ENCODE measurements at places on chromosomes 16 and 17.

- DNase-seq: peak; percentile 56
These were observed 14.3 kb downstream of the KPNB1 start for GRCh38 chr17:47663912-47664623.

- no peak for DNase-seq
These were observed 38.5 kb downstream of the ERCC4 start for GRCh38 chr16:13958474-13958873.

GRCh38 chr17:8046929-8047768 is 8.3 kb downstream of the ALOX15B start:
- DNase-seq: no peak

GRCh38 chr17:13598353-13599167 is 3.2 kb downstream of the HS3ST3A1 start:
- no peak for DNase-seq

DNA sequence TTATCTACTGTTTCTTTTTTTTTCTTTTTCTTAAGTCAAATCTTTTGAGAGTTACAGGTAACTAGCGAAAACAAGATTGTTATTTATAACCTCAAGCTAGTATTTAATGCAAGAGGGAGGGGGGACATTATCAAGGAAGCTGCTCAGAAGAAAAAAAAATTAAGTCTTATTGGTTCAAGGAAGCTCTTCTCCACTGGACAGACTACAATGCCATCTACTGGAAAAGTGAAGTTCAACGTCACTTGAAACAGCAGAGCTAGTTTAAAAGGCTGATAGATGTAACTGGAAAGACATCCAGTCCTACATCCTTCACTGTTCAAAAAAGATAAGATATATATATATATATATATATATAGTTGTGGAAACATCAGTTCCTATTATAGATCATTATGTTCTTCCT is 418.0 kb upstream of the PSMD7 start:
- DNase-seq: peak; percentile 23

DNA sequence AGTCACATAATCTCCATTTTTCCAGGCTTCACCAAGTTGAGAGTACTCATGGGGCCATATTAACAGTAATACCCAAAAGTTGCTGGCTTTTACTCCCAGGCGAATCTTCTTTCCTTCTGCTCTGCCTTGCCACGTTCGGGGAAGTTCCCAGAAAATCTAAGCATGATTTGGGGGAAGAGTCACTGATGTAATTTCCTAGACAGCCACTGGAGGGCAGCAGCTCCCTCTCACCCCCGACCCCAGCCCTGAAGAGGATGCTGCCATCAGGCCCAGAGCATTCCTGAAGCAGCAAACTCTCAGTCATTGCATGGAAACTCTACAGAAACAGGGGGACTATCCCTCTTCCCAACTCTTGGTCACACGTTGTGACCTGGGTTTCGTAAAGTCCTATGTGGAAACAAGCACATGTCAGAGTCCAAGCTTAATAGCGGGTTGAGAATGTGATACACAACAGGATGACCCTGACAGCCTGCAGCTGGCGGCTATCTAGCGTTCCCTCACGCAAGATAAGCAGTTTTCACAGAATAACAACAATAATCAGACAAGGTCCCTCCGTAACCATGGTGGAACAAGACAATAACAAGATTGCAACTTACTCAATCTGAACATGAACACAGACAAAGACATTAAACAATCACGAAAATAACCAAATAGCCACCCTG is 43.8 kb upstream of the DHX40 start:
- peak; percentile 75 for DNase-seq

GRCh38 chr17:32495359-32496231 is 8.8 kb downstream of the CDK5R1 start:
- DNase-seq: no peak

GRCh38 chr16:27185776-27186130 is 17.6 kb upstream of the KDM8 start:
- no peak for DNase-seq

DNA sequence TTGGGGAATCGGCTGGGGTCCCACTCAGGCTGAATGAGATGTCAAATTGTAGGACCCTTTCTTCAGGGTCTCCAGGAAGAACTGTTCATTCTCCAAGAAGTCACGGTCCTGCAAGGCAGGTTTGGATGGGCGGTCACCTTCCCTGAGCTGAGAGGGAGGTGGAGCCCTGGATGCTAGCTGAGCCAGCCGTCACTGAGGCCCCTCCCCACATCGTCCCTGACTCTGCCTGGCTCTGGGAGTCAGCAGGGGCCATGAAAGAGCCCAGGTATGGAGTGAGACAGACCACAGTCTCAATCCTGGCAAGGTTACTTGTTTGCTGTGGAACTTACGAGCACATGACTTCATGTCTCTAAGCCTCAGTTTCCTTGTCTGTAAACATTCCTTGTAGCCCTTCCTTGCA is 6.0 kb upstream of the MRPL38 start:
- no peak for DNase-seq

GRCh38 chr17:76988796-76989195 is 120.6 kb downstream of the MGAT5B start:
- no peak for DNase-seq

DNA sequence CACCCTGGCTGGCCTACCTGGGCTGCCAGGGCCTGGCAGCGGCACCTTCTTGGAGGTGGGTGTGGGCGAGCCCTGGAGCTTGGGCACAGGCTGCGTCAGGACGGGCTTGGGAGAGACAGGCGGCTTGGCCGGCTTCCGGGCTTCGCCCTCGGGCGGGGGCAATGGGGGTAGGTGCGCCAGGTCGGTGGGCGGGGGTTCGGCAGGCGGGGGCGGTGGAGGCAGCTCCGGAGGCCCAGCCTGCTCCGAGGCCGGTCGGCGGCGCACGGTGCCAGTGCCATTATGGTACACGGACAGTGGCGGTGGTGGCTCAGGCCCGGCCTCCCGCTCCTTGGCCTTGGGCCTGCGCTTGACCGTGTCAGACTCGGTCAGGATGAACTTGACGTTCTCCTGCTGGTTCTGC is 16.8 kb downstream of the CASKIN1 start:
- DNase-seq: no peak

- peak; percentile 8 for DNase-seq
These were observed 5.0 kb downstream of the CX3CL1 start for GRCh38 chr16:57377080-57377841.

DNA sequence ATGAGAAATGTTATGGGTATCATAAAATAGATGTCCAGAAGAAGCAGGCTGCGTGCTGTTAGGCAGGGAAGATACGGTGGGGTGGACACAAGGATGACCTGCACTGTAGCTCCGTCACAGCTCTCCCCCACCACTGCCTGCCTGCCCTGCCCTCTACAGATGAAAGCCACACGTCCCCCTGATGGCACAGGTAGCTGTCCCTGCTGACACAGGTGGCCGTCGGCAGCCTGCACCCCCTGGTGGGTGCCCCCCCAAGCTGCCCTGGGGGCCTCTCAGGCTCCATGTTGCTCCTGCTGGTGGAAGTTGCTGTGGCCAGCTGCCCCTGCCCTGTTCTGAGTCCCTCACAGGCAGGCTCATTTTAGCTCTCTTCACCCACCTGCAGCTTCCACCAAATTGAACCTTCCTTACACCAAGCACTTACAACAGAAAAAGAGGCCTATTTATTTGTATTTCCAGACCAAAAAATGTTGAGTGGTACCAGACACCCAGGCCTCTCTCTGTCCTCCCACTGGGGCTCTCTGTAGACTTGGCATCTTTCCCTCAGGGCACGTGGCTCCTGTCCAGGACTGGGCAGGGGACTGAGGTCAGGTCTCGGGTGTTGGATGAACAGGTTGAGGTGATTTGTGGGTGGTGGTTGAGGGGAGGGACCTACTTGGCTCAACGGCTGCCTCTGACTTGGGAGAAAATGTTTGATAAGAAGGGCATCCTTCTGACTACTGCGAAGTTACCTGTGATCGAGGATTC is 50.1 kb upstream of the CACNG5 start:
- DNase-seq: no peak

DNA sequence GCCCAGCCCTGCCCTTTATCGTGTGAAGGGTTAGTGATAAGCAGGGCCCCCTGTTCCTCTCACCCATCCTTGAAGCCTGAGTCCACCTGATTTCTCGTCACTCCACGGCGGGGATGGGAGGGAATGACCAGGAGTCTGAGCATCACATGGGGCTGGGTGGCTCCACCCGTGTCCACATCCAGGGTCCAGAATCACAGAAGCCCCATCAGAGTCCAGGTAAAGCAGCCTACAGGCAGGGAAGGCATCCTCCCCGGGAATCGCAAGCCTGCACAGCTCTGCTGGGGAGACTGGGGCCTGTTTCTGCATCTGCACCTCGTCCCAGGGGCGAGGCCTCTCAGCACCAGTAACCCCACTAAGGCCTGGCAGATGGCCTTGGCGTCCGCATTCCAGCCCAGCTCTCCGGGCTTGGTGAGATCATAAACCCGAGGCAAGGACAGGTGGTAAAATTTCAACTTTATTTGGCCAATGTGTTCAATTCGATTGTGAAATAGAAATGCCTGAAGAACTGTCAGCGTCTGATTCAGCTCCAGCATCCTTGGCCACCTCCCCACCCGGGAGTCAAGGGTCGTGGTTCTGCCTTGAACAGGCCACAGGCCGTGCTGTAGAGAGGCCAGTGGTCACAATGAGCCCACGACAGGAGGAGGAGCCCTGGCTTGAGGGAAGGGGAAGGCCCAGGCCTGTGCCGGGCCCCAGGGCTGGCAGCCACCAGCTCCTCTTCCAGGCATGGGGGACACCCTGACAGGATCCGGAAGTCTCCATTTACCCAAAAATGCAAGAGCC is 8.1 kb upstream of the PPP1R27 start:
- DNase-seq: no peak

- DNase-seq: no peak
These were observed 5.8 kb downstream of the TOM1L2 start for GRCh38 chr17:17966399-17966798.

- DNase-seq: no peak
These were observed 219.9 kb downstream of the C16orf78 start for GRCh38 chr16:49593424-49594040.

- DNase-seq: no peak
These were observed 232.5 kb upstream of the EEF2KMT start for GRCh38 chr16:5330058-5330457.

GRCh38 chr17:11264183-11264871 is 23.3 kb downstream of the SHISA6 start:
- no peak for DNase-seq

GRCh38 chr16:77531752-77532151 is 96.9 kb upstream of the ADAMTS18 start:
- DNase-seq: no peak

DNA sequence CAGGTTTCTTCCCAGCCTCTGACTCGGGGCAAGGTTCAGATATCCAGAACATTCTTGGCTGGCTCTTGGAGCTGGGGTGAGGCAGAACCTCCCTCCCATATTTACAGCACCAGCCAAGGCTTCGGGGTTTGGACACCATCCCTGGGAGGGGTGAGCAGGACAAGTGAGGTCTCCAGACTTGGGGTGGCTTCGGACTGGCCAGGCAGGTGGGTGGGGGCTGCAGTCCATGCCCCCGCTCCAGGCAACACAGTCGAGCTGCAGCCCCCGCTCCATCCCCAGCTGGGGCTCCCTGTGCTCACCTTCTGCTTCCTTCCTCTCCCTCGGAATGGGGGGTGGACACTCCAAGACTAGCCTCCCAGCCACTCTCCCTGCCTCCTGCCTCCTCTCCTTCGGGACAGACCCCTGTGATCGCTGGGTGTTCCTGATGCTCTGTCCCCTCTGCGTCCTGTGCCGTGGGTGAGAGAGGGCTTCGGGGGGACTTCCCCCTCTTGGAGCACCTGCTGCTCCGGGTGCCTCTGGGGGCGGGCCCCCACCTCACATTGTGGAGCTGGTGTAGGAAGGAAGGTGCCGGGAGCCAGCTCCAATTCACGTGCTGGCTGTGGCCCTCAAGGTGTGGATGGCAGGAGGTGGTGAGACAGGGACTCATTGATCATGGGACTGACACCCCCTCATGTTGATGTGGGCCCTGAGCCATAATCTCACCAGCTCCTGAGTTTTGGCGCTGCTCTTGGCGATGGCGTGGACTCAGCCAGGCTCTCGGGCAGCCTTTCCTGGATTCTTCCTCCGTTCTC is 189.2 kb downstream of the SEC14L1 start:
- no peak for DNase-seq

DNA sequence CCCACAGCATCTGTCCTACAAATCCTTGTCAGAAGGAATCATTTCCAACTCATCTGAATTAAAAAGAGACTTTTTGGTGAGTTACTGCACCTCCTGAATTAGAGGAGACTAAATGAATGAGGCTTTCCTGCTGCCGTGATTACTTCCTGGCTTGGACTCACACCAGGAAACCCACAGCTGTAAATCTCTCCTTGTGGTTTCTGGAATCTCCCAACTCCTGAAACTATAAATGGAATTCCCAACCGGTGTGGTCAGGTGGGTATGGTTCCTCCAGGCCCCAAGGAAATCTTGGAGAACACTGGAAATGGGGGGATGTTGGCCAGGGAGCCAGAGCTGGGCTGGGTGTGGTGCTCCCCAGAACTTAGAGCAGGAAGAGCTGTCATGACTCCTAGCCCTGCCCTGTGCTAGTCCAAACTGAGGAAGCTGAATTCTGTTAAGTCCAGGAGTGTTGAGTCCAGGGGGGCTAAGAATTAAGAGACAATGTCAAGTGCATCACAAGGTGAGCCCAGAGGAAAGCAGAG is 216.4 kb downstream of the GSG1L start:
- no peak for DNase-seq

DNA sequence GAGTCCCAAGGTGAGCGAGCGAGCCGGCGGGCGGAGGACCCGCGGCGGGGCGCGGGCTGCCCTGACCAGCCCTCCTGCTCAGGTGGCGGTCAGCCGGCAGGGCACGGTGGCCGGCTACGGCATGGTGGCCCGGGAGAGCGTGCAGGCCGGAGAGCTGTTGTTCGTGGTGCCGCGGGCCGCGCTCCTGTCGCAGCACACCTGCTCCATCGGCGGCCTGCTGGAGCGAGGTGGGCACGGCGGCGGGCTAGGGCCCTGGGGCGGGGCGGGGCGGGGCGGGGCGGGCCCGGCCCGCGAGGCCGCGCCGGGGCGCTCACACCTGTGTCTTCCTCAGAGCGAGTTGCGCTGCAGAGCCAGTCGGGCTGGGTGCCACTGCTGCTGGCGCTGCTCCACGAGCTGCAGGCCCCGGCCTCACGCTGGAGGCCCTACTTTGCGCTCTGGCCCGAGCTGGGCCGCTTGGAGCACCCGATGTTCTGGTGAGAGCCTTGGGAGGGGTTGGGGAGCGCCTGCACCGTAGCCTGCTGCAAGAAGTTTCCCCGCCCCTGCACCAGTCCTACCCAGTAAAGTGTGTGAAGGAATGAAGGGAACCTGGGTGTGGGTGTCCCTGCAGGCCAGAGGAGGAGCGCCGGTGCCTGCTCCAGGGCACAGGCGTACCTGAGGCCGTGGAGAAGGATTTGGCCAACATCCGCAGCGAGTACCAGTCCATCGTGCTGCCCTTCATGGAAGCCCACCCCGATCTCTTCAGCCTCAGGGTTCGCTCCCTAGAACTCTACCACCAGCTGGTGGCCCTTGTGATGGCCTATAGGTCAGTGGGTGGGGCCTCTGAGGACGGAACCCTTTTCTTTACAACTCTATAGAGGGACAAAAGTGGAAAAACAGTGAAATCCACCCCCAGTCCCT is 802 bp downstream of the SETD6 start:
- no peak for DNase-seq

- peak; percentile 10 for DNase-seq
These were observed 1.6 kb downstream of the HEATR3 start for GRCh38 chr16:50067290-50067853.
